Right kidney (tissue), 9 donors: ENCODE measurements at places on chromosomes 7 and 10.

GRCh38 chr7:47461161-47461560 lies 120.8 kb downstream of the TNS3 start:
- DNase-seq = no peak

DNA sequence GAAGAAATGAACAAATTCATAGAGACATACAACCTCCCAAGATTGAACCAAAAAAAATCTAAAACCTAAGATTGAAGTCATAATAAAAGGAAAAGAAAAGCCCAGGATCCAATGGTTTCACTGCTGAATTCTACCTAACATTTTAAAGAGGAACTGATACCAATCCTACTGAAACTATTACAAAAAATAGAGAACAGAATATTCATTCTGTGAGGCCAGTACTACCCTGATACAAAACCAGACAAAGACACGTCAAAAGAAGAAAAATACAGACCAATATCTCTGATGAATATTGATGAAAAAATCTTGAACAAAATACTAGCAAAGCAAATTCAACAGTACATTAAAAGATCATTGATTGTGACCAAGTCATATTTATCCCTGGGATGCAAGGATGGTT lies 128.5 kb upstream of the STEAP1 start:
- DNase-seq = no peak

DNA sequence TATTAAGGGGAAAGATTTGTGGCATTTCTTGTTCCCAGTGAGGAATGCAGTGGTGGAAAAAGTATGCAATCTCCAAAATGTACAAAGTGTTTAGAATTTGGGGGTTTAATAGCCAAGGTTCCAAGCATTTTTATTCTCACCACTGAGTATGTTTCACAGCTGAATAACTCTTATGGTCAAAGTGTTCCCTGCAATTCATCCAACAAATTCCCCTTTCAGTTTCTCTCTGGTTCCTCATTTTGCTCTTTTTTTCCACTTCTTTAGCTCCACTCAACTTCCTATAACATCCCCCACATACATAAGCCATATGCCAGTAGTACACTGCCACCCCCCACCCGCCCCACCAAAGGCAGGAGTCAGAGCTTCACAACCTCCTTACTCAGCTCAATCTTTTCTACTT lies 4.6 kb downstream of the HECW1 start:
- no peak for DNase-seq

- no peak for DNase-seq
Observed at GRCh38 chr7:533266-533665, 13.6 kb upstream of the PDGFA start.

- no peak for DNase-seq
Observed at GRCh38 chr10:76649723-76650127, 987.9 kb downstream of the KCNMA1 start.

DNA sequence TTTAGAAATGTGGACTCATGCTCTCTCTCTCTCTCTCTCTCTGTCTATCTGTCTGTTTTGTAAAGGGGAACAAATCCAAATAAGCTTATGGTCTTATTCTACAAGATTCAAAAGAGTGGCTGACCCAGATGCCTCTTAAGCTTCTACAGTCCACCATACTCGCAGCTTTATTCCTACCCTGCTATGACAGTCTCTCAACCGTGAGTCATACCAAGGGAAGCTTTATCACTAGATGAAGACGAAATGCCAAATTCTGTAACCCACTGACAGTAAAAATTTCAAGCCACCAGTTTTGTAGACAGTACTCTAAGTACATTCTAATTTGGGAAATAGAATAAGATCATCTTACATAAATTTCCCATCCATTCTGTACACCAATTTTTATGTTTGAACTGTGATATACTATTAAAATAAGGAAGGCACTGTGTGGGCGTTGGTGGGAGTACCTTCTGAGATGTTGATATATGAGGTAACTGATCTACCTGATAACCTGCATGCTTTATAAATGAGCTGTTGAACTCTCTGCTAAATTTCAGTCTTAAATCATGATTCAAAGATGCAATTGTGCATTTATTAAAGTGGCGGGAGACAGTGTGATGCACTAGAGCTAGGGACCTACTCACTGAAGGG lies 153.2 kb downstream of the KLF6 start:
- DNase-seq = no peak
